ENCODE measurements at places on chromosomes 1 and 21.

DNA sequence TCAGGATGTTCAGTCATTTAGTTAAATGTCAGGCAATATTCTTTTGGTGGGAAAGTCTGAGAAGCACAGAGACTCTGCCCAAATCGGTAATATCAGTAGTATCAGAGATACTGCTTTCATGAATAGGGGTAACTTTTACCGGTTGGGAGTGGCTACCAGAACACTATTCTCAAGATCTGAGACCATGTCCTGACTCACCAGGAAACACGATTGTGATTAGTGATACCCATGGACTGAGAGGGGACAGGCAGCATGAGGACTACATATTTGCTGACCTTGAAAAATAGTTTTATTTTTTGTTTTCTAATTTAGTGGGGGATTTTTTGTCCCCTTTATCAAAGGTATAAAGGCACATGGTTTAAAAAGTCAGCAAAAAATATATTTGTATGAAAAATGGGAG, 76.0 kb upstream of the NEK2 start:
- DNase-seq, result no peak

DNA sequence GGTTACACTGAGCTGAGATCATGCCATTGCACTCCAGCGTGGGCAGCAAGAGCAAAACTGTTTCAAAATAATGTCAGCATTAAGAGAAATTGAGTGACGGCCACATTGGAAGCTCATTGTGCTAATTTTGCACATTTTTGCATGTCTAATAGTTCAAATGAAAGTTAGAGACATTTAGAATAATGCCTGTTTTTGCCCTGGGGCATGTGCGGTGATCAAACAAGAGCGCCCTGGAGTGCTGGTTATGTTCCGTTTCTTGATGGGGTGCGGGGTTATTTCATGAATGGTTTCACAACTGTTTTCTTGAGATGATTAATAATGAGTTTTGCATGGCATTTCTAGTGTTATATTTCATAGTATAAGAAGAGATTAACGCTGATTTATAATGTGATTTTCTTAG, 13.1 kb downstream of the OR2T11 start:
- no peak for DNase-seq

DNA sequence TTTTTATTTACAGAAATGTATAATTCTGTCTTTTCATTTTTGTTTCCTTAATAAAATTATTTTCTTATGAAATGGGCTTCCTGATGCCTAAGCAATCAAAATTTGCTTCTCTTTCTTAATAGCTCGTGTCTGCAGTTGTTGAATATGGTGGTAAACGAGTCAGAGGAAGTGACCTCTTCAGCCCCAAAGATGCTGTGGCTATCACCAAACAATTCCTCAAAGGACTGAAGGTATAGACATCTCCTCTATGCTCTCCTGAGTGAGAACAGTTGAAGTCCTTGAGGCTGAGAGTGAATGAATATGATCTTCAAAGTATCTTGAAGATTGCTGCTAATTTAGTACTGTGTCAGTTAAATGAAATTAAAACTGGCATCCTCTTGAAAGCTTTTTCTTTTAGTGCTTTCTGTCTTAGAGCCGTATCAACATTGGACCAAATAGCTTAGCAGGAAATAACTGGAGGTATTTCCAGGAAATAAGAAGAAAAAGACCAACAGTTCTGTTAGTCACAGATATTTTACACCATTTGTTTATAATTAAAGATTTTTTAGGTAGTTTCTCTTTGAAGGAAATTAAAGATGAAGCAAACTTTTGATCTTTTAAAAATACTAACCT, 24.7 kb downstream of the VPS45 start:
- DNase-seq, result no peak

DNA sequence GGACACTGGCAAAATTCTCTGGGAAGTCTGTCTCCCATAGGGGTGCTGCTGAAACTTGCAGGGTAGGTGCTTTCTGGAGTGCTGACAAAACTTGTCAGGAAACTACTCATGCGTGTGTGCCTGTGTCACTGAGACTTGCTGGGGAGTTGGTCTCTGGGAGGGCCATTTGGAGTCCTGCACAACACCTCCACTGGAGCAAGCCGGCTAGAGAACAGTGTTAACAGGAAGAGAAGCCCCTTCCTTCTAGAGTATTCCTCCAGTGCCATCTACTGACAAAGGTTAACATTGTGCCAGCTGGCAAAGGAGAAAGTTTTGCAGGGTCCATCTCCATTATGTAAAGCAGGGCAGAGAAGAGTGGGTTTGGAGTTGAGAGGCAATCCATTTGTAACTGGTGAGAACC, 30.0 kb downstream of the ZMYM4 start:
- peak; percentile 31 for DNase-seq

DNA sequence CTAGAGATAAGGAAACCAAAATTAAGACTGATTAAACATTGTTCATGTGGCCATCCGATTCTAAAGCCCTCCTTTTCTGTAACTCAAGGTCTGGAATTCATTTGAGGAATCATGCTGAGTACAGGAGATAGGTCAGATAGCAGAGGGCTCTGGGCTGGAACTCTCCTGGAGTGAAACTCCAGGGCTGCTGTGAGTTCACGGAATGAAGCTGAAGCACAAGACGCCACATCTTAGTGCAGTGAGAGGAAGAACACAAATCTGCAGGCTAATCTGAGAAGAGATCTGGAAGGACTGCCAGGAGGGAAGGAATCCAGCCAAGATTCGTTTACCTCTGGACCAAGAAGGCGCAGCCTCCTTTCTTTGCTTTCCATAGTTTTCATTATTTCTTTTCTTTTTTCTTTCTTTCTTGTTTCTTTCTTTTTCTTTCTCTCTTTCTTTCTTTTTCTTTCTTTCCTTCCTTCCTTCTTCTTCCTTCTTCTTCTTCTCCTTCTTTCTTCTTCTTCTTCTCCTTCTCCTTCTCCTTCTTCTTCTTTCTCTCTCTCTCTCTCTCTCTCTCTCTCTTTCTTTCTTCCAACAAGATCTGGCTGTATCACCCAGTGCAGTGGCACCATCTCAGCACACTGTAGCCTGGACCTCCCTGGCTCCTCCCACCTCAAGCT, 74.8 kb upstream of the ATP1B1 start:
- no peak for DNase-seq

Data from hepatic stellate cell (primary cell).